ENCODE measurements at places on chromosomes 4 and X.

GRCh38 chr4:138892483-138893407, 122.8 kb upstream of the NOCT start:
- DNase-seq, result no peak

DNA sequence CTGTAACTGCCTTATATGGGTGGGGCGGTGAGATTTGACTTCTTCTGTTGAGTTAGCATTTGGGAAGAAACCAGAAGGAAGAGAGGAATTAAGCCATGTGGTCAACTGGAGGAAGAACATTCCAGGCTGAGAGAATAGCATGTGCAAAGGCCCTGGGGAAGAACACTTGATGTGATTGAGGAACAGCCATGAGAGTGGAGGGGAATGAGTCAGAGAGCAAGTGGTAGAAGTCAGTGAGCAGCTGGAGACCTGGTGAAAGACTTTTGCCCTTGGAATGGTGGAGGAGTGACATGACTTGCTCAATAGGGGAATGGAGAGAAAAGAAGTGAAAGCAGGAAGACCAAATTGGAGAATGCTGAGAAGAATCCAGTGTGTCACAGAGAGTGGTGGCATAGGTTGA, 327.8 kb upstream of the HAND2 start:
- DNase-seq, result no peak

- DNase-seq, result no peak
Measured at GRCh38 chr4:8394061-8394519, 46.4 kb downstream of the ACOX3 start.

- no peak for DNase-seq
Measured at GRCh38 chr4:7243609-7244330, 51.4 kb downstream of the SORCS2 start.

- DNase-seq, result no peak
Measured at GRCh38 chrX:150692831-150693724, at the start of gene MTMR1. Gene MTMR1 (plus strand): TSS chrX:150693396. CDS start chrX:150693531, 135 bp downstream.

- DNase-seq, result no peak
Measured at GRCh38 chrX:50876551-50876950, 34.0 kb upstream of the BMP15 start.

GRCh38 chr4:125459531-125459930, 144.8 kb downstream of the FAT4 start:
- DNase-seq, result no peak

DNA sequence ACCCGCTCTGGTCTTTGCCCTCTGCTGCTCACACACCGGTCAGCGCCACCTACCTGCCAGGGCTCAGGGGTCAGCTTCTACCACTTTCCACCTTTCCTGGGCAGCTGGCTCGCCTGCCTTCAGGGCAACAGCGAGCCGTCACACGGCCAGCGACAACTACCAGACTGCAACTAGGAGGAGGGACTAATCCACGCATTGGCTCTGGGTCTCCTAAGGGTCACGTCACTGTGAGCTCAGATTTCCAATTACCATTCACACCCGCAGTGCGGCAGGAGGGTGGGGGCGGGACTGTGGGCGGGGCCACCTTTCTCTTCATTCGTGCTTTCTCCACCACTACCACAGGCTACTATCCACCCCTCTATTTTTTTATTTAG, at the start of gene BEX5:
TSS of gene BEX5 (minus strand) at position 172 of the 374 bp plus-strand sequence. CDS start 1,712 bp downstream, outside the sequence.
- DNase-seq, result peak; percentile 32

GRCh38 chr4:165464376-165464775, 85.6 kb downstream of the CPE start:
- DNase-seq, result no peak

DNA sequence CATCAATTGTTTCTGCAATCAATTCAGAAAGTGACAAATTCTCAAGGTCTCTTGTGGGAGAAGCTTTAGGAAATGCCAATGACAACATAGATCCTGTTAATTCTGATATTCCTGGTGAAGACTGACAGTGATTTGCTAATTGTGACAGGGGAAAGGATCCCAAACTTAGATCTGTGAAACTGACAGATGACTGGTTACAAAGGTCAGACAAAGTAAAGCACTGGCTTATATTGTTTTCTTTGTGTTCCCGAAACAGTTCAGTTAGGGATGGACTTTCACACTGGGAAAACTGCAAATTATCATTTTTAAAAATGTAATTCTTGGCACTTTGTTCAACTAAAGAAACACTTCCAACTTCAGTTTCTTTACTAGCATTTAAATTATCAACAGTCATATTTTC, 30.1 kb downstream of the NAT8L start:
- no peak for DNase-seq

- no peak for DNase-seq
Measured at GRCh38 chr4:6193399-6193798, 7.0 kb downstream of the JAKMIP1 start.

GRCh38 chr4:184814686-184815045, 11.1 kb downstream of the ACSL1 start:
- DNase-seq, result no peak

- no peak for DNase-seq
Measured at GRCh38 chr4:147737623-147738022, 5.7 kb downstream of the ARHGAP10 start.

DNA sequence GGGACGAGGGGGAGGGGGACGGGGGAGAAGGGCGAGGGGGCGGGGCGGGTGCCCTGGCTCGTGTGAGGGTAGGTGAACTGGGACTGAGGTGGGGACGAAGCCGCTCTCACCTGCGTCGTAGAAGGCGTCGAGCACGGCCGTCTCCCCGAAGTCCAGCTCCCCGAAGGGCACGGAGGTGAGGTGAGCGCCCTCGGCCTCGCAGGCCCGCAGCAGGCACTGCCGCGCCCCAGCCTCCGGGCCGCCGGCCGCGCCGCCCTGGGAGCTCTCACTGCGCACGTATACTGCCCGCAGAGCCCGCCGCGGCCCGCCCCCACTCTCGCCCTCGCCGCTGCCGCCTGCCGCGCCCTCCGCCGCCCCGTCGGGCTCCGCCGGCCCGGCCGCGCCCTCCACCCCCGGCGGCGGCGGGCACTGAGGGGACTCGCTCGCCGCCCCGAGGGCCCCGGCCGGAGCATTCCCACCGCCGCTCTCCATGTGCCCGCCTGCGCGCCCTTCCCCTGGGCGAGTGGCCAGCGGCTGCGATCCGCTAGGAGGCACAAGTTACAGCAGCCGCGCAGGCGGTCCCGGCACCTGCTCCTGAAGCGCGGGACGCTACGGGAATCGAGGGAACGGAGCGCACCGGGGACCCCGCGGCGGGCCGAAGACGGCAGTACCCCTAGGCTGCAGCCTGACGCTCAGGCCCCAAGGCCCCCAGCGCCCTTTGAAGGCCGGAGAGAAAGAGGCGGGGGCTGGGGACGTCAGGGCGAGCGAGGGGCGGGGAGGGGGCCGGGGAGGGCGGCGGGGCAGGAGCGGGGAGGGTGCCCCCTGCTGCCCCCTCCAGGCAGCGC, at the start of gene MAP3K15:
TSS of gene MAP3K15 (minus strand) at position 718 of the 824 bp plus-strand sequence. CDS start at position 471, 247 bp downstream.
- no peak for DNase-seq

DNA sequence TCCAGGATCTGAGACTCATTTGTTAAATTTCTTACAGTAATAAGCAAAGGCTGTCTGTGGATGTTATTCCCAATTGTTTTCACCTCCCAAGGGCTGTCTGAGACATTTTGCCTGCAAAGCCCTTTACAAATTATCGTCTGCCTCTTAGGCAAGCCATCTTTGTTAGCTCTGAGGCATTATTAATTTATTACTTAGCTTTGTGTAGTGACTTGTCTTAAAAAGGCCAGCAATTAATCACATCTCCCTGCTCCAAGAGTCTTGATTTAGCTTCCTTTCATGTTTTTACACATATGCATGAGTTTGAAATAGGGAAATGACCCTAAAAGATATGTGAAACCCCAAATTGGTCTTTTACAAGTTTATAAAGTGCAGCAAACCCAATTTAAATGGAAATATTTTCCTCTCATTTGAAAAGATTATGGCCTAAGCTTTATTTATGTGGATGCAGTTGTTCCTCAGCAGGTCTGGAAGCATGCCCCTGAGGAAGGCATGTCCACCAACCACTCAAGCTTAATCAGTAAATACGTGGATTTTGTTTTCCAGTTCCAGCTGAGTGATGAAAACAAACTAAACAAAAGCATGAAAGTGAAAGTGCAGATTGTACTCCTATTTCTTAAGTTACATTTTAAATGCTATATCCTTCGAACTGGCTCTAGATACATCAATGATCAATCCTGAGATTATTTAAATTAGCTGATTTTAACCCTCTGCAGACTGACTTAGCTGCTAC, 173.6 kb upstream of the LNX1 start:
- DNase-seq, result no peak

- no peak for DNase-seq
Measured at GRCh38 chr4:113718252-113718651, 43.3 kb downstream of the CAMK2D start.

- DNase-seq, result peak; percentile 45
Measured at GRCh38 chrX:47218280-47218919, at the start of gene CDK16. Gene CDK16 (plus strand): TSS chrX:47218681. CDS start chrX:47223558, 4,877 bp downstream.

DNA sequence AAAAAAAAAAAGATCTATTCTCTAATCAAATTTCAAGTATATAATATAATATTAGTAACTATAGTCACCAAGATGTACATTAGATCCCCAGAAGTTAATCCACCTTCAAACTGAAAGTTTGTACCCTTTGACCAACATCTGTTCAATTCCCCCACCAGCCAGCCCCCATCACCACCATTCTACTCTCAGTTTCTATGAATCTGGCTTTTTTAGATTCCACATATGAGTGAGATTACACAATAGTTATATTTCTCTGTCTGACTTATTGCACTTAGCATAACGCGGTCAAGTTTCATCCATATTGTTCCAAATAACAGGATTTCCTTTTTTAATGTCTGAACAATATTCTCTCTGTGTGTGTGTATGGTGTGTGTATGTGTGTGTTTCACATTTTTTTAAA, 33.7 kb upstream of the VMA21 start:
- no peak for DNase-seq

DNA sequence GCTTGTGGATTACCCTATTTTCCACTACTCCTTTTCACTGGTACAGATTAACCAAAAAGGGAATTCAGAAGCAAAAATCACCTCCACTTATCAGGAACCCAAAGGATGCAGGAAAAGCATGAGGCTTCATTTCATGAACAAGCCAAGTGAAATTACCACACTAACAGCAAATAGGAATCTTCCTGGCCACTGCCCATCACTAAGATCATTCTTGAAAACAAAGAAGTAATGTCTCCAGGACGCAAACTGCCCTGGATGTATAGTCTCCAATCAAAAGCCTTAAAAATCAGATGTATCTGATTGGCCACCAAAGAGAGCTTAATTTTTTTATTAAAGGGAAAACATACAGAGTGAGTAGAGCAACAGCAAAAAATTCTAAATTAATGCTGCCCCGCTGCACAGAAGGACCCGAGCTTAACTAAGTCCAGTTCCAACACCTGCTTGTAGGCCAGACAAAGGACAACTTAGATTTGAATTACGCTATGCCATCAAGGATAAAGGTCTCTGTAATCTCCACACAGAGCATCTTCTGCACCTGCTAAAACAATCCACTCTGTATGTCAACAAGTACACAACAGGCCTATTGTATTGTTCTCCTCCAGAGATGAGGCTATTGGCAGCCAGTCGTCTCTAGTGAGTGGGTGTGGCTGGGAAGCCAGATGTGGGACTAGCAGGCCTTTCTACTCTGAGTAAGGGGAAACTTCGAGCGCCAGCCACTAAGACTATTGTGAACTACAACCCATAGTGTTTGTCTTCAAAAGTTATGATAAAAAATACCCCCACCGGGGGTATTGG, 12.4 kb downstream of the ZDHHC9 start:
- DNase-seq, result no peak

GRCh38 chr4:73904491-73904890, 35.3 kb downstream of the CXCL1 start:
- no peak for DNase-seq

- no peak for DNase-seq
Measured at GRCh38 chr4:85672116-85672515, 197.2 kb downstream of the ARHGAP24 start.

- no peak for DNase-seq
Measured at GRCh38 chrX:98924511-98924910, 1485.6 kb downstream of the PCDH19 start.

- no peak for DNase-seq
Measured at GRCh38 chr4:7146059-7146785, 46.1 kb upstream of the SORCS2 start.

DNA sequence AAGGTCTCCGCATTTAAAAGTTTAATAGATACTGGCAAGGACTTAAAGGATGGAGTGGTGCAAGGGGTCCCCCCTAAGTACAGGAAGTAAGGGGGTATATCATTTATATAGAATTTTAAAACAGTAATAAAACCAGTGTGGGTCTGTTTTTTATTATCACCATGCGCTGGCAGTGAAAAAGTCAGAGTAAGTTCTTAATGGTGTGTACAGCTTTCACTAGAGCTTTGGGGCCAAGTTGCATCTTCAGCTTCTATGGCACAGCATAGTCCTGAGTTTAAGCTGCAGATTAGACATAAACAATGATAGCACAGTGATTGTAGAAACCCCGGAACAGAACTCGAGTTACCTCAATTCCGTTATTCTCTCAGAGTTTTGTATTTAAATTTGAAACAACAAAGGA, 27.6 kb downstream of the RHOH start:
- no peak for DNase-seq

- DNase-seq, result no peak
Measured at GRCh38 chr4:3123181-3123671, 48.7 kb downstream of the HTT start.

- DNase-seq, result no peak
Measured at GRCh38 chr4:89382439-89382838, 74.8 kb upstream of the GPRIN3 start.

- no peak for DNase-seq
Measured at GRCh38 chr4:179747218-179747910, 2305.1 kb upstream of the AGA start.

DNA sequence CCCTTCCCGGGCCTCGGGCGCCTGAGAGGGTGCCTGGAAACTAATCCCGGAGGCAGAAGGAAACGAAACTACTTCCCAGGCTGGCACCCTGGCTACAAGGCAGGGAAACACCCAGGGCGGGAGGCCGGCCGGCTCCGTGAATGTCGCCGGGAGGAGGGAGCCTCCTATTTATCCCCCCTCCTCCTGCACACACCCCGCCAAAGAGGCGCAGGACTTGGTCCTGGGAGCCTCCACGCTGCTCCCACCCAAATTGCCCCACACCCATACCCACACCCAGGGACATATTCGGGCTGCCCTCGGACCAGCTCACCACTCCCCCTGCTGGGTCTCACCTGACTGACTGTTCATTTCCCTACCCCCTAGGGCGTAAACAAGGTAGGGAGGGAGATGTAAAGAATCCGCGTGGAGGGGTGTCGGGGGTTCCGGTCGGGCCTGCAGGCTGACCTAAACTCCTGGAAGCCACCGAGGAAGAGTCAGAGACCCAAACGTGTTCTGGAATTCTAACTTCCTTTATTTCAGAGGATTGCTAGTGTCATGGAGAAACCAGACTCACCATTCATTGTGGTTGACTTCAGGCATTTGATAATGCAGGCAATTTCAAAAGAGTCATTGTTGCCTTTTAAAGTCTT, at the start of gene BTC:
TSS of gene BTC (minus strand) at position 142 of the 629 bp plus-strand sequence. CDS start 198 bp downstream, outside the sequence.
- no peak for DNase-seq

DNA sequence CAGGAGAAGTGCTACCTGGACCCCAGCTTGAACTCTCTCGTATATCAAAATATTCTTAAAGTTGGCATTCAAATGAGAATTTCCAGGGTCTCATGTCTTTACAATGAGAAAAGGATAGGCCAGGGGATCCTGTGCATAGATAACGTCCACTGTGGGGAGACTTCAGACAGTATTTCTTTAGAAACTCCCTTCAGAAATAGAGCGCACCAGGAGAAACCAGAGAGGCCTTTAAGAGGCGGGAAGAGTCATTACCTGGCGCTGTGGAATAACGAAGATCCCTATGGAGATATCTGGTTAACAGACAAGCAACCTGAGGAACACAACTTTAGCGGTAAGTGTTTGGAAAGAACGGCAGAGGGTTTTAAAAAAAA, 600 bp downstream of the RADX start:
- no peak for DNase-seq

- no peak for DNase-seq
Measured at GRCh38 chr4:100843910-100844309, 326.1 kb upstream of the EMCN start.

GRCh38 chrX:63561425-63561824, 210.3 kb upstream of the SPIN4 start:
- no peak for DNase-seq
